Activated CD8-positive, alpha-beta memory T cell treated with anti-CD3 and anti-CD28 coated beads for 1 hour (primary cell): ENCODE measurements at places on chromosomes 5 and 9.

DNA sequence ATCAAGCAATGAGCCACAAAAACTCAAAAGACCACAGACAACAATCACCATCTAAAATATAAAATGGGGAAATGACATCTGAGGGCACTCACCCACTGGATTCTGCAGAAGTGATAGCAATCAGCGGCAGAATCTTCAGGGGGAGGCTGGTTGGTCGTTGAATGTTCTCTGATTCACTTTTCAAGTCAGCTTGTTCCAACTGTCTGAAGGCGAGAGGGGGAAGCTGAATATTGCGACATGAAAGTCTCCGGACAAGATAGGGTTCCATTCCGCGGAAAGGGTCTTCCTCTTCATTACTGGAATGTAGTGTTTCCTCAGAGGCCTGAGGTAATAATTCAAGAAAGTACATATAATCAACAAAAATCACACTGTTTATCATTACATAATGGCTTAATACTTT, 94.9 kb upstream of the PDE4D start:
- DNase-seq, result no peak

- no peak for DNase-seq
Observed at GRCh38 chr5:109905906-109906305, 216.2 kb downstream of the MAN2A1 start.

DNA sequence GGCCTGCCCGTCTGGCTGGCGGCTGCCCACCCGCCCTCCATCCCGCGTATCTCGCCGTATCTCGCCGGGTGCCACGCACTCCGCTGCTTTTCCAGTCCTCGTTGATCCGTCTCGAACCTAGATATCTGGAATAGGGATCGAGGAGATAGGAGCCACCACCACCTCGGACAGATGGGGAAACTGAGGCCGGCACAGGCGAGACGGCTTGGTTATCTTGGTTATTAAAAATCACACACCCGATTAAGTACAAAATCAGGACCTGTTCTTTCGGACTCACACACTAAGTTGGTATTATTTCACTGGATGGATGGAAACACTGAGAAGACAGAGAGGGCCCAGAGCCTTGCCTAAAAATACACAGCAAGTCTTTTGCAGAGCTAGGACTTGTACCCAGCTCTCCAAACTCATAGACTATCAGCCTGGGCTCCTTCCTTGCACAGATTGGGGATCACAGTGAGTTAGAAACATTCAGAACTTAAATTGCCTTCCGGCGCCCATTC, 678 bp downstream of the SLC26A2 start:
- no peak for DNase-seq

- no peak for DNase-seq
Observed at GRCh38 chr5:88058625-88059024, 210.0 kb downstream of the TMEM161B start.

DNA sequence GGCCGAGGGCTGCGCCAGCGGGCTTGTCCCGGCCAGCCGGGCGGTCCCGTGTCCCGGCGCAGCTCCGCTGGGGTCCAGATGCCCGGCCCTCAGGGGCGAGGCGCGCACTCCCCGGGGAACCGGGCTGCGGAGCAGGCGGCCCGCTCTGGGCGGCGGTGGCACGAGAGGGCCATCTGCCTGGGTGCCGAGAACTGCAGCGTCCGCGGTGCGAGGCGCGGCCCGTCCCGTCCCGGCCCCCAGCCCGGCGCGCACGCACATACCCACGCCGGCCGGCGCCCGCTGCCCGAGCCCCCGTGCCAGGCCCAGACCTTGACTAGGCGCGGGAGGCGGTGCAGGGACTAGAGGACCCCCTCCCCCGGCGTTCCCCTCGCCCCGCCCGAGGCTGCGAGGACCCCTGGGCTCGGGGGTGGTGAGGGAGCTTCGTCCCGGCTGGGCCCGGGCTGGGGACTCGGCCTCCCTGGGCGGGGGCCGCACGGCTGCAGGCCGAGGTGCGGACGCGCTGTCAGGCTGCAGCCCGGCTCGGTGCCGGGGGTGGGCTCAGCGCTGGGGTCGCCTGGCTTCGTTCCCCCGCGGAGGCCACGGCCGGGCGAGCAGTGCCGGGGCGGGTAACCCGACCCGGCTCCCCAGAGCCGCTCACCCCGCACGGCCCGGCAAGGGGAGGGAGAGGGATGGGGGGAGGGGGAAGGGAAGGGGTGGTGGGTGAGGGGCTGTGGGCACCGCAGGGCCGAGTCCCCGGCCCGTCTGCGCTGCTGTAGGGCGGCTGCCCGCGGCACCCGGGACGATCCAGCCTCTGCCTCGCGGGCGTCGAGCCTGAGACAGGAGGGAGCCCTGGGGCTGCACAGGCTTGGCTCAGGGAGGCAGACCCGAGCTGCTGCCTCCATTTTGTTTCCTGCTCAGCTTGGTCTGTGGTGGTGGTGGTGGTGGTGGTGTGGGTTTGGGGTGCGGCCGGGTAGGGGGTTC, 1.2 kb upstream of the NSD1 start:
- no peak for DNase-seq

GRCh38 chr9:13430368-13431221, 151.1 kb upstream of the MPDZ start:
- DNase-seq, result no peak

GRCh38 chr9:127732444-127732843, 2.6 kb downstream of the TOR2A start:
- no peak for DNase-seq

GRCh38 chr5:12488161-12488560, 583.9 kb upstream of the CTNND2 start:
- DNase-seq, result no peak

- DNase-seq, result no peak
Observed at GRCh38 chr9:95009459-95009858, 283.0 kb downstream of the AOPEP start.

DNA sequence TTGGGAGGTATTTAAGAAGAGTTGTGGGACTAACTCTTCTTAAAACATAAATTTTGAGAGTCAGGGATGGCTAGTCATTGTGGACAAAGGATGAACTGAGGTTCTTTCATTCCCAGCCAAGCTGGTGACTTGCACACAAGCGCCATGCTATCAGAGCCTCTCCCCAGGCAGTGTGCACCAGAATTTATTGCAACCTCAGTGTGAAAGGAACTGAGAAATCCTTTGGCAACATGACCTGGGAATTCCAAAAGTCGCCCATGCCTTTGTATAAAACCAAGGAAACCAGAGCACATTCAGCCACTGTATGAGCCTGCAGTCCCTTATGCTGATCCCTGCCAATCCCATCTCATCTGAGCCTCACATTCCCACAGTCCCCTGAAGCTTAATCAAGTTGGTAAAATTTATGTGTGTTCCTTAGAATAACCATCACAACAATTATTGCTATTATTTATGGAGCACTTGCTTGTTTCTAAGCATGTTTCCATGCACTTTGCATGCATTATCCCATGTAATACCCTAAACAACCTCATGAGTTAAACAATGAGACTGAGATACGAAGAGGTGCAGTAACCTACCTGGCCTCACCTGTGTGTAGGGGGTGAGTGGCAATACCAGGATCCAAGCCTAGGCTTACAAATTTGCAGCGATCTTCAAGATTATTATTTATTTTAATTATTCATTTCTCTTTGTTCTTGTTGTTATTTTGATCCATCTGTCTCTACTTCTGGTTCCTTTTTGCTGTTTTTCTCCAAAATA, 116.4 kb downstream of the NTRK2 start:
- DNase-seq, result no peak

- DNase-seq, result no peak
Observed at GRCh38 chr5:157611571-157612476, 36.2 kb upstream of the ADAM19 start.

GRCh38 chr5:54491326-54491725, 26.2 kb upstream of the SNX18 start:
- DNase-seq, result no peak

GRCh38 chr5:116469631-116470030, 105.0 kb downstream of the SEMA6A start:
- no peak for DNase-seq

DNA sequence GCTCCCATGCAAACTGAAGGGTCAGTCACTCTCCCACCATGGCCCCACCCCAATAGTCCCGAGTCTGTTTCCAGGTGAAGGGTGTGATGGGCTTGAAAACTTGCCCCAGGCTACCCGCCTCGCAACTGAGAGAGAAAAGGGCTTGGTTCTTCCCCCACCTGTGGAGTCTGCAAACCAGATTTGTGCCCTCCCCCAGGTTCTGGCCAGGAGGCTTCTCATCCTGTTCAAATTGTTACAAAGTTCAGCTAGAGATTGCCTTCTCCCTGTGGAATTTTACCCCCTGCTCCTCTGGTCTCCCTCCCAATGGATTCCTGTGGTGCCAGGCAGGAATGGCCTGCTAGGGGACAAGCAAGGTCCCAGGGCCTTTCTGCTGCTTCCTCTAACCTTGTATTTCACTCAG, 93.1 kb upstream of the ACO1 start:
- no peak for DNase-seq

- DNase-seq, result no peak
Observed at GRCh38 chr9:76607730-76608436, 148.9 kb downstream of the GCNT1 start.

GRCh38 chr5:151063142-151063989, 17.5 kb downstream of the TNIP1 start:
- no peak for DNase-seq

DNA sequence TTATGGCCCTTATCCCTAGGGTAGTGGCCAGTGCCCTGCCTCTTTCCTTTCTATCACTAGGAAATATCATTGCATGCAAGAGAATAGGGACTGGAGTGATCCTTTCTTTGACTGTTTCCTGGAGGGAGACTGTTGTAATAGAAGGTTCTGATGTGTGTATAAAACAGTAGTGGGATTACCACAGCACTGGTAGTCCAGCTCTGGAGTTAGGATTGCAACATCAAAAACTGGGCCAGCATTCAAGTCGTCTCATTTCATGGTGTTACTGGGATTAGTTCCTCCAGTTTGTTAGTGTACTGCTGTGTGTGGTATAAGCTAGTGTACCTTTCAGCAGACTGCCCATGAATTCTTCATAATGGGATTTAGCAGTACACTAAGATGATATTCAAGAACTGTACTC, 45.8 kb downstream of the KIAA1958 start:
- DNase-seq, result no peak

DNA sequence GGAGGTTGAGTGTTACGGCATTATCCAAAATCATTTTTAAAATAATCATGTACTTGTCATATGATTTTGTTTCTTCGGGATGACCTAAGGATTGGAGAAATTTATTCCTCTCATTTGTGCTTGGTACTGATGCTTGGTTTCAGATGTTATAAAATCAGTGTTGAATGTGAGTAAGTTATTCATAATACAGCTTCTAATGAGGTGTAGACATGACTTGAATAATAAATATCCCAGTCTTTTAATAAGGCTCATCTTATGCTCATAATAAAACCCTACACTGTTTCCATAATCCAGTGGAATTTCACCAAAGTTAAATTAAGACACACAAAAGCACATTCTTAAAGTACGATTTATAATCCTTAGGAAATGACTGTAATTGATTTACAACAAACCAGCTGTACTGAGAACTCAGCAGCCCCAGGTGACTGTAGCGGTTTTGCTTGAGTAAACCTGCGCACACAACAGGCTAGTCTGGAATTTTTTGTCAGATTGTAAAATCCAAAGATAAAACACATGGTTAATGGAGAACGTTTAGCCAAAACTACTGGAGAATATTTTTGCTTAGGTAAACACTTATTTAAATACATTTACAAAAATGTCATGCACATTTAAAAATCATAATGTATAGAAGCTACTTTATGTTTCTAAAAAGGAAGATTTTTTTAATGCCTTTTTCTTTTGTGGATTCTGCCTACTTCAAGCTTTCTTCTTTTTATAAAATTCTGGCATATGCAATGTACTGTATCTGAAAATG, 609.8 kb upstream of the GRAMD2B start:
- DNase-seq, result no peak
